ENCODE measurements at places on chromosomes 12 and 14. TPM values are rescaled to one million over a fixed set of nuclear protein-coding genes. Genes with fewer than 3 reads are reported as not detected.

Gene RPL10L
- total RNA-seq = not detected

DNA sequence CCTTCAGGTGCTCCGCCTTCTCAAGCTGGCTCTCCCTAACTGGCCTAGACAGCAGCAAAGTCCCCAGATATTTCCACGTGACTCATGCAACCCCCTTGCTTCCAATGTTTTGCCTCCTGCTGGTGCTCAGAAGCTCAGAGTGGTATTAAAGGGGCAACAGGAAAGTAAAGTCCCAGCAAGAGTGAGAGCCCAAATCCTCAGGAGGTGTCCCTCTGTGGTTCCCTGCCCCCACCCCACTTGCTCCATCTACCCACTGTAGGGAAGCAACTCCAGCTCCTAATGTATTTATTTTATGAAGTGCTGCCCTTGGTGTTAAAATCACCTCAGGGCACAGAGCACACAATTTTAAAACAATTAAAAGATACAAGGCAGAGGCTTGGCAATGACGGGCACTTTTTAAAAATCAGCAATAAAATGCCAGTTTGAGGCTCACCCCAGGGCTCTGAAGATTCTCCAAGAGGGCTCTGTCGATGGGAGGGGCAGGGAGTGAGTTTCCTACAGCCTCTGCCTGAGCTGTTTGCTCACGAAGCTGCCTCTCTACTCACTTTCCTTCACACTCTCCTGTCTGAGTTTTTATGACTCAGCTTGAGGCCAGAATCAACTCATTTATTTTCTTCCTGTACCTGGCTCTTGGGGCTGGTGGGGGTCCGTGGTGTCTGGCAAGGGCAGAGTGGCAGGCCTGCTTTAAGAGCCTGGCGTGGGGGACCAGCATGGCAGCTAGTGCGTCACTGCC, 81.9 kb upstream of the MAX start:
- DNase-seq = no peak

DNA sequence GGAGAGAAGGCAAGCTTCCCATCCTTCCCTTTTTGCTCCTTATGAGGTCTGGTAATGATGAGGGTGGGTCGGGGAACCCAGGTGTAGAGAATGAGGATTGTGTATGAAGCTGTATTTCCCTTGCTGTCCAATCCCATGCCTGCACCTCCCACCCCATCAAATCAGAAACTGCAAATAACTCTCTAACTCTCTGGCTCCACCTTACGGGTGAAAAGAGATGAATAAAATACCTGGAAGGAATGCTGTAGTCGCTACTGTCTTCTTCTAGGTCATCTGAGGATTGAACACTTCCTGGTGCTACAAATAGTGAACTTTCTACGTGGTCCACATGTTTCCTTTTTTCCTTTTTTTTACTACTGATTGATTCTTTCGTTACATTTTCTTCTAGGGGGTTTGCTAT, 38.9 kb upstream of the DICER1 start:
- DNase-seq = no peak

Gene PZP
- not detected for total RNA-seq

Gene CD163L1
- 1.7 TPM for total RNA-seq

All from epithelial cell of proximal tubule (primary cell).